ENCODE measurements at places on chromosomes 4 and X.

GRCh38 chrX:63525491-63525890 is 174.4 kb upstream of the SPIN4 start:
- no peak overlapping the region for H3K27ac ChIP-seq
- H3K4me1 ChIP-seq: no peaks in the 10 kb centered on the region
- H3K4me3 ChIP-seq: no peak overlapping the region
- no peaks in the 10 kb centered on the region for H3K27me3 ChIP-seq
- DNase-seq: no peak

DNA sequence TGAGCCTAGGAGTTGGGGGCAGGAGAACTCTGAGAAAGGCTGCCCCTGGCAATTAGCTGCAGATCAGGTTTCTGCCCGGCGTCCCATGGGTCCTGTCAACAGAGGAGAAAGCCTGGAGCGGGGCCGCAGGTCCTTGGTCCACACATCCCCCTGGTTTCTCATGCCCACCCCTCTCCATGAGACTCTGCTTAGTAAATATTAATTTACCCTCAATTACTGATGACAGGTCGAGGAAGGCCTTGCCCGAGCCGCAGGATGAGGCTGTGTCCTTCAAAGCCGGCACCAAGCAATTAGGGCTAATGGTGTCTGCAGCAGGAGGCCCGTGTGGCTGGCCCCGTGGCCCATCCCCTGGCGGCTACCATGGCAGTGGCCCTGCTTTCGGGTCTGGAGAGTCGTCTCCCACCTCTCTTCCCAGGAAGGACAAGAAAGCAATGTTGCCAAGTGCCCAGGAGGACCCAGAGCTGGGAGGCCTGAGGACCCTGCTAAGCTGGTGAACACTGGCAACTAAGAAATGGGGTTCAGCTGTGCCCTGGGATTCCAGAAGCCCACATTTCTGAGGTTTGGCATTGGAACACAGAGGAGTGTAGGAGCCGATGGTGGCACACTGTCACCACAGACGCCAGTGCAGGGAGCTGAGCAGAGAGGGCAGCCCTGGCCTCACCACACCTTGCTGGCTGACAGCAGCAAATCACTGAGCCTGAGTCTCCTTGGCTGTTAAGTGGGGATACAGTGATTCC is 114.6 kb downstream of the CPZ start:
- H3K4me3 ChIP-seq: no peak overlapping the region
- no peaks in the 10 kb centered on the region for H3K36me3 ChIP-seq
- no peak overlapping the region for H3K27ac ChIP-seq
- peaks cover 36% of the 10 kb centered on the region for H3K27me3 ChIP-seq

DNA sequence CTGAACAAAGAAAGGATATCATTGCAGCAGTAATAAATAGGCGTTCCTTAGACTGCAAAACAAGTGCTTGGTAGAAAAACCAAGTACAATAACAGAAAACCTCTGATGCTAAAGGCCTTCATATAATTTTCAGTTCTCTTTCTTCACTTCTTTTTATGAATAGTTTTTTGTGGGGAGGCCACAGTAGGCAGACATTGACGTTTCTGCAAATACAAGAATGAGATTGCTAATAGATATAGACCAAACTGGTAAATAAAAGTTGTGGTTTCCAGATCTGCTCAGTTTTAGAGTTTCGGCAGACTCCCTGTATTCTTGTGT is 57.0 kb upstream of the RAP1GDS1 start:
- no peak overlapping the region for H3K27ac ChIP-seq
- no peak for DNase-seq
- H3K4me3 ChIP-seq: no peak overlapping the region

- no peaks in the 10 kb centered on the region for H3K4me1 ChIP-seq
- H3K36me3 ChIP-seq: peaks cover 61% of the 10 kb centered on the region
- H3K27ac ChIP-seq: no peak overlapping the region
- no peaks in the 10 kb centered on the region for H3K27me3 ChIP-seq
- H3K4me3 ChIP-seq: no peak overlapping the region
These were observed 104.6 kb upstream of the BMPR1B start for GRCh38 chr4:94653095-94653649.

- DNase-seq: no peak
- H3K36me3 ChIP-seq: no peaks in the 10 kb centered on the region
- peak overlapping the region; percentile 65 for H3K27ac ChIP-seq
- no peaks in the 10 kb centered on the region for H3K27me3 ChIP-seq
These were observed 27.2 kb downstream of the TMSB4X start for GRCh38 chrX:13001961-13002671.

- H3K27me3 ChIP-seq: no peaks in the 10 kb centered on the region
- no peaks in the 10 kb centered on the region for H3K4me1 ChIP-seq
- H3K27ac ChIP-seq: no peak overlapping the region
- DNase-seq: no peak
These were observed 285.0 kb upstream of the DIPK2B start for GRCh38 chrX:45485719-45486118.

DNA sequence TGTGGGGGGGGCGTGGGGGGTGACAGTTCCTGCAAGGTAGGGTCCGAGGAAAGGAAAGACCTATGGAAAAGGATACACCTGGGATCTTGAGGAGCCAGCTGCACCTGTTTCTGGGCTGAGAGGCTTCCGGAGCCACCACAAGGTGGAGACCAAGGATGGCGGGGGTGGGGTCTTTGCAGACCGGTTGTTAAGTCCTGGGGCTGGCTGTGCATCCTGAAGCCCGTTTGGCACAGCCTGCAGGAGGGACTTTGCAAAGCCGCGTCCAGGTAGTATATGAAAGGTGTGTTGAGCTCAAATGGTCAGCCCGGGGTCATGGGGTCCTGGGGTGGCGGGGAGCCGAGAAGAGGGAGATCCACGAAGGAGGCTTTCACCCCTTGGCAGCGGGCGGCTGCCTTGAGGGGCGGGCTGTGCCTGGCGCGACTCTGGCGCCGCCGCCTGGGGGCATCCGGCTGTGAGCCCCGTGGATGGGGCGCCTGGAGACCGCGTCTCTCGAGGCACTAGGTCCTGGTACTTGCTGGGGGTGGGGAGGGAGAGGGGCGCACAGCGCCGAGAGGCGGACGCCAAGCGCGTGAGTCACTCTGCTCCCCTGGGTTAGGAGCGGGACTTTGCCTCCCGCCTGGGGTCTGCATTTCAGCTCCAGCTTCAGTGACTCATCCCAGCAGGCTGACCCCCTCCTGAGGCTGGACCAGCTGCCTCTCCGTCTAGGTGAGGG is 58.2 kb upstream of the DYNLT3 start:
- H3K36me3 ChIP-seq: no peaks in the 10 kb centered on the region
- H3K27me3 ChIP-seq: no peaks in the 10 kb centered on the region
- H3K4me1 ChIP-seq: peaks cover 5% of the 10 kb centered on the region

DNA sequence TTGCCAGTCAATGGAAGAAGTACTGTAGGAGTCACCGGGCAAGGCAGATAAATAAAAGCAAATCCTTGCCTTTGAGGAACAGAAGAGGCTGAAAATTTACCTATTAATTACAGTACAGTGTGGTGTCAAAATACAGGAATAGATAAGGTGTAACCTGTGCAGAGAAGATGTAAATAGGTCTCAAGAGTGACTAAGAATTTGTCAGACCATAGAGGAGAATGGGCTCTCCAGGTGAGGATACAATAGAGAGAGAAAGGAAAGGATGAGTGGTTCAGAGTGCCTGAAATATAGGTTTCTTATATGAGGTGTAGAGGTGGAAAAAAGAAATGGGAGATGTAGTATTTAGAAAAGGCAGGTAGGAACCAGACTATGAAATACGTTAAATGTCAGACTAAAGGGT is 801 bp upstream of the ZC4H2 start:
- H3K36me3 ChIP-seq: no peaks in the 10 kb centered on the region
- no peaks in the 10 kb centered on the region for H3K27me3 ChIP-seq
- H3K4me1 ChIP-seq: no peaks in the 10 kb centered on the region
- no peak overlapping the region for H3K27ac ChIP-seq
- no peak overlapping the region for H3K4me3 ChIP-seq
- no peak for DNase-seq

GRCh38 chr4:37715889-37716402 is 29.8 kb upstream of the RELL1 start:
- peaks cover 2% of the 10 kb centered on the region for H3K4me1 ChIP-seq
- DNase-seq: peak; percentile 23
- no peak overlapping the region for H3K4me3 ChIP-seq
- no peaks in the 10 kb centered on the region for H3K36me3 ChIP-seq
- no peak overlapping the region for H3K27ac ChIP-seq
- H3K27me3 ChIP-seq: peaks cover 13% of the 10 kb centered on the region

DNA sequence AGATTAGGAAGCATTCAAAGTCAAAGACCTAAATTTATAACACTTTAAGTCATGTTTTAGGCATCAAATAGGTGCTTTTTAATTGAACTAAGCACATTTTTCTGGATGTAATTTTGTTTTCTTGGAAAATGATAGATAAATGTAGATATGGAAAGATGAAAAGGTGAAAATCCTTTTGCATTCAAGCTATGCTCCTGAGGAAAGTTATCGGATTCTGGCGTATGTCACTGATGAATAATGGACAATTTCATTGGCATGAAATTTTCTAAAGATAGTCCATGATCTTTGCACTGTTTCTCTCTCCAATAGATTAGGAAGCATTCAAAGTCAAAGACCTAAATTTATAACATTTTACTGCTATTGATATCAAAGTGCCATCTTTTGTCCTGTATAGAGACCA is 444.2 kb upstream of the PABPC4L start:
- H3K36me3 ChIP-seq: no peaks in the 10 kb centered on the region
- H3K4me1 ChIP-seq: no peaks in the 10 kb centered on the region
- H3K4me3 ChIP-seq: no peak overlapping the region

GRCh38 chrX:44352758-44353157 is 9.3 kb upstream of the EFHC2 start:
- DNase-seq: no peak
- no peaks in the 10 kb centered on the region for H3K36me3 ChIP-seq

DNA sequence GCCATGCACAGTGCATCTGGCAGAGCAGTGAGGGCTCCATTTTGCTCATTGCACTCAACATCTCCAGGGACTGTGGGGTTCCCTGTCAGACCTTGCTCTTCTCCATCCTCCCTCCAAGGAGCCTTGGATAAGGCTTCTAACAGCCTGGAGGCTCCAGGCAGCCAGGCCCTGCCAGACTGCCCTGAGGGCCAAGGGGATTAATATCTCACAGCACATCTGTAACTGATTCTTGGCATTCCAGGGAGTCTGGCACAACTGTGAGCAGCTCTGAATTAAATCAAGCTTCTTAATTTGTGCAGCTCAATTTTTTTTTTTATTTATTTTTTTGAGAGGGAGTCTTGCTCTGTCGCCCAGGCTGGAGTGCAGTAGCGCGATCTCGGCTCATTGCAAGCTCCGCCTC is 224.5 kb upstream of the PGRMC2 start:
- peaks cover 5% of the 10 kb centered on the region for H3K4me1 ChIP-seq
- no peak for DNase-seq
- no peaks in the 10 kb centered on the region for H3K27me3 ChIP-seq
- no peak overlapping the region for H3K4me3 ChIP-seq

- DNase-seq: no peak
- no peak overlapping the region for H3K4me3 ChIP-seq
- H3K36me3 ChIP-seq: peaks cover 3% of the 10 kb centered on the region
- peaks cover 12% of the 10 kb centered on the region for H3K4me1 ChIP-seq
- no peak overlapping the region for H3K27ac ChIP-seq
These were observed 4.7 kb downstream of the CPLX1 start for GRCh38 chr4:821181-821591.

DNA sequence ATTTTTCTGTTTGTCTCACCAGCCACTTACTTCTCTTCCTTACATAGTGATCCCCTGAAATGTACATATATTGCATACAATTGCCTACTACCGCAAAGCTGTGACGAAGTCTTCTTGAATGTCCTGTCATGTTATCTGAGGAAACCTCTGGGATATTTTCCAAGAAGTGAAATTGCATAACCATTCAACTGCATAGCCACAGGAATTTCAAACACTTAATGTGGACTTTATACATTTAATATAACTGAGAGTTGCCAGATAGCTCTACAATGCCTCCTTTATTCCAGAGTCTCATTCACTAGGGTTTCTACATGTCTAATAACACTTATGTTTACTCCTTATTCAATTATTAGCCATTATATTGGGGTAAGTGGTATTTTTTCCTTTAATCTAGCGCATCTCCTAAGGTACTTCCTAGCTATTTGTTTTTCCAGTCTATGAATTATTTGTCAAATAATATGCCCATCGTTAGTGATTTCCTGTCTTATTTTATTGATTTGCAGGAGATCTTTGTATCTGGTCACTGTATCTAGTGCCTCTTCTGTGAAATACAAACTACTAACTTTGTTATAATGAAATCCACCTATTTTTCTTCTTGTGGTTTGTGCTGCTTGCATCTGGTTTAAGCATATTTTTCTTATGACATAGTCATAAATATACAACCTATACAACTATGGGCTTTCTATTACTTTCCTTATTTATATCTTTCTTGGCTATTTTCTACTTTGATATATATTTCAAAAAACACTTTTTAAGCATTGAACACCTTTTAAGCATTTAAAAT is 69.2 kb upstream of the GRID2 start:
- H3K4me3 ChIP-seq: no peak overlapping the region
- no peaks in the 10 kb centered on the region for H3K36me3 ChIP-seq
- peak overlapping the region; percentile 71 for H3K27ac ChIP-seq
- DNase-seq: peak; percentile 93

DNA sequence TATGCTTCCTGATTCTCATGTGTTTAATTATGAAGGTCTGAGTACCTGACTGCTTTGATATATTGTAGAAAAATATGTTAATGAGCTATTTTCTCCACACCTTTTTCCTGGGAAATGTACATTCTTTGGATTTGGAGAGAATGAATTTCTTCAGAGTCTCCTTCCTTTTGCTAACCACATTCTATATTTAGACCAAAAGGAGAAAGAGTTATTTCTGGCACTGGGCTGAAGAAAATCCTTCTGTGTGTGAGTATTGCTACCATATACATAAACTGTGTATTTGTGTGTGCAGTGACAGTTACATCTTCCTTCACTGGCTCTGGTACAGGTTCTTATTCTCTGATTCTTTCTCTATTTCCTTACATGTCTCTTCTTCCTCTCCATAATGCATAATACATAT is 44.5 kb upstream of the PGRMC2 start:
- H3K27me3 ChIP-seq: no peaks in the 10 kb centered on the region
- H3K4me3 ChIP-seq: no peak overlapping the region
- H3K27ac ChIP-seq: no peak overlapping the region
- DNase-seq: peak; percentile 48

- no peaks in the 10 kb centered on the region for H3K4me1 ChIP-seq
- DNase-seq: no peak
- H3K4me3 ChIP-seq: no peak overlapping the region
- H3K36me3 ChIP-seq: no peaks in the 10 kb centered on the region
- no peak overlapping the region for H3K27ac ChIP-seq
These were observed 141.6 kb downstream of the IL1RAPL2 start for GRCh38 chrX:104707572-104707971.

DNA sequence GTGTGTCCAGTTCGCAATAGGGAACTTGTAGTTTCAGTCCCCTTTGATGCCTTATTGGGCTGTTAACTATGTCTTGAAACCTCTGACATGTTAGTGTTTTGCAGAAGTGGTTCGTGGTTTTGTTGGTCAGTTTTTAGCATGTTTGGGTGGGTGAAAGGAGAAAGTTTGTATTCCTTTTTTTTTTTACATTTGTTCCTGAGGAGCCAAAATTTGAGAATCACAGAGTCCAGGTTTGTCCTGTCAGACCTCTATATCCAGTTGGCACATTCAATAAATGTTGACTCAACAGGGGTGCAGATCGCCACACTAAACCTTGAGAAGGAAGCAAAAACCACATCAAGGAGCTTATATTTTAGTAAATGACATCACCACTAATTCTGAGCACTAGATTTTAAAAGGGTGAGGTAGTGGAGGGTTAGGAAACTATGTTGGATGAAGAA is 26.2 kb downstream of the DLG3 start:
- no peaks in the 10 kb centered on the region for H3K36me3 ChIP-seq
- no peaks in the 10 kb centered on the region for H3K4me1 ChIP-seq
- H3K4me3 ChIP-seq: no peak overlapping the region
- DNase-seq: peak; percentile 30
